ENCODE measurements at places on chromosomes 12 and 14.

DNA sequence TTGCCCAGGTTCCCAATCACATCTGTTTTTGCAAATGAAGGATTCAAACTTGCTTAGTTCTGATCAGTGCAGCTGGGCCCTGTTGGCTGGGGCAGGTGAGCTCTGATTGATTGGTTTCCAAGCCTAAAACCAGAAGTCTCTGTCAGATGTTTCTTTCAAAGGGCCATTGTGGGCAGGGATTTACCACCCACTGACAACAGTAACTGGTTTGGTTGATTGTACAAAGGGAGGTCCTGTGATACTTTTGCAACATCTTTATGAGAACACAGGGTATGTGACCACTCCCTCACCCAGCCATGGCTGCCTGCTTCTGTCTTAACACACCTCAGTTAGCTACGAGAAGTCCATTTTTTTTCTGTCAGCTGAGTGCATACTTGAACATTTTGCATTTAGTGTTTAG, 184.1 kb downstream of the FLRT2 start:
- no peak for DNase-seq

GRCh38 chr14:93337143-93337753, 4.4 kb upstream of the BTBD7 start:
- no peak for DNase-seq

DNA sequence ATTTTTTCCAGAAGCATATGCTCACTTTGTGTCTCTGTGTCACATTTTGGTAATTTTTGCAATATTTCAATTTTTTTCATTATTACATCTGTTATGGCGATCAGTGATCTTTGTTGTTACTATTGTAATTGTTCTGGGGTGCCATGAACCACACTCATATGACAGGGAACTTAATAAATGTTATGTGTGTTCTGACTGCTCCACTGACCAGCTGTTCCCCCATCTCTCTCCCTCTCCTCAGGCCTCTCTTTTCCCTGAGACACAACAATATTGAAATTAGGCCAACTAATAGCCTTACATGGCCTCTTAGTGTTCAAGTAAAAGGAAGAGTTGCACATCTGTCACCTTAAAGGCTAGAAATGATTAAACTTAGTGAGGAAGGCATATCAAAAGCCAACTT, 46.0 kb downstream of the SCN8A start:
- DNase-seq, result no peak

DNA sequence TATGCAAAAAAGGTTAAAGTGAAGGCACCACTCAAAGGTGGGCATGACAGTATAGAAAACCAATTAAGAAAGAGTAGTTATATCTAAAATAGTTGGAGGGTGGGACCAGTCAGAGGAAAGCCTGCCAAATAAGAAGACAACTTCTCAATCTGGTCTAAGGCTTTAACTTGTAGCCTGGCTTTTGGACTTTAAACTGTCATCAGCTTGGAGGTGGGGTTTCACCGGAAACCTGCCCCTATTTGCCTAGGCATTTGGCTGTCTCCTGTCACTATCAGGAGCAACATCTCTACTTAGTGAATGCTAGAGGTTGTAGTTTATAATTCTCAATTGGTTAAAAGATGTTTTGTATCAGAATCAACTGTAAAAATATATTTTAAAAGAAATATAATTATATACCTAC, 107.3 kb downstream of the SLCO1B3 start:
- no peak for DNase-seq

DNA sequence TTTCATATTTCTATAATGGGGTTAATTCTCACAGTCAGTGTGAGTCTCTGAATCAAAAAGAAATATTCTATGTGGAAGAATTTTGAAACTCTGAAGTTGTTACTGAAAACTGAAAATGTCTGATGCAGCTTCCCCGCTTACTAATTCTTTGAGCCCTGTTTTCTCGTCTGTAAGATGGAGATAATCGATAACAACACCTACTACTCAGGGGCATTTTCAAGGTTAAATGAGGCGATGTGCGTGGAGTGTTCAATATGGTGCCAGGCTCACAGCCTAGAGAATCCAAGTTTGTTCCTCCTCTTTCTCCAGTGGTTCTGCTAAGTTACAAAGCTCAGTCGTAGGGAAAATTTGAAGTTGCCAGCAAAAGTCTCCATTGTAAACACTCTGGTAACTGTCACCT, 391.4 kb downstream of the FUT8 start:
- DNase-seq, result no peak

GRCh38 chr12:30003321-30003720, 219.6 kb upstream of the TMTC1 start:
- no peak for DNase-seq

Measured in activated T-helper 9 cell treated with anti-CD3 and anti-CD28 coated beads, Interleukin-2, amount 50 U/mL, for 16 hours (primary cell).